AML-193 (cell line): ENCODE measurements at places on chromosomes 5 and 9.
A peak's percentile ranks its signal among the peaks of the same experiment; 100 is the strongest.

- DNase-seq, result no peak
Observed at GRCh38 chr9:137168904-137169856, 671 bp downstream of the LRRC26 start.

DNA sequence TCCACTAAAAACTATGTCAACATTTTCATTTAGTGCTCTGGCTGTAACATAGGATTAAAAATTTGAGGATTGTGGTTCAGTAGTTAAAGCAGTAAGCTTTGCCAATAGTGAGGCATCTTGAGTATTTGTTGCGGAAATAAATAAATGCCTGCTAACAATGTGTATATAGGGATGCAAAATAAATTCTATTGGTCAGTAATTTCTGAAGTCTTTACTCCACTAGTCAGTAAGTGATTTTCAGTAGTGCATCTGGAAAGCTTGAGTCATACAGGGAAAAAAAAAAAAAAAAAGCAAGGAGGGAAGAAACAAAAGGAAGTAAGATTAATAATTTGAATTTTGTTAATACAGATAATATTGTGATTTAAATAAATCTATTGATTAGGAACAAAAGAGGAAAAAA is 21.0 kb downstream of the NIPBL start:
- DNase-seq, result no peak

DNA sequence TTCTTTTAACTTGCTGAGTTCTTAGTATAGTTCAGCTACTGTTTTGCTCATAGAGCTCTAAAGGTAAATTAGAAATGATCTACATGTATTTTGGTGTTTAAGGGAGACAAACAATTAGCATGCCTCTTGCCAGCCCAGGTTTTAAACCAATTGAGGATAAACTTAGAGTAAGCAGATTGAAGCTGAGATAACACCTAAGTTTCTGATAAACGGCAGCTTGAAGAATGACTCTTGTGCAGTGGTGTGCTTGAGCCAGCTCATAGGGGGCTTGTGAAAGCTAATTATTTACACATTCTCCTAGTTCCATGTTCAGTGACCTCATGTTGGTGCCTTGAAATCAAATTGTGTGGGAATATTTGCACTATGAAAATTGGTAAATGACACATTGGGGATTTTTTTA is 193.0 kb downstream of the PRR16 start:
- no peak for DNase-seq

- no peak for DNase-seq
Observed at GRCh38 chr5:24712947-24713346, 68.2 kb upstream of the CDH10 start.

GRCh38 chr5:73722231-73722630 is 96.2 kb downstream of the ARHGEF28 start:
- DNase-seq, result no peak

DNA sequence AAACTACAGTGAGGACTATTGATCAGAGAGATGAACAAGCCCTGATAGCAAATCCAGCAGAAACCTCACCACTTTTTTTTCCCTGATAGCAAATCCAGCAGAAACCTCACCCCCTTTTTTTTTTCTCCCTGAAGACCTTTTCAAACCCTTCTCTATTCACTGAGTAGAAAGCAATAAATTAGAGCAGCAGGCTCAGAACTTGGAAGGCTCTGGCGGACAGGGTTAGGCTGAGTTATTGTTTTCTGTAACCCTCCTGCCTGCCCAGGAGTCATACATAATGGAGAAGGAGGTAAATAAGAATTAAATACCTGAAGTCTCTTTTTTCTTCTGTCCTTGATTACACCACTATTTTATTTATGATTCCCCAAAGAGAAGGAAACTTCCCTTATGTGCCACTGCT is 136.3 kb upstream of the SNX2 start:
- no peak for DNase-seq

DNA sequence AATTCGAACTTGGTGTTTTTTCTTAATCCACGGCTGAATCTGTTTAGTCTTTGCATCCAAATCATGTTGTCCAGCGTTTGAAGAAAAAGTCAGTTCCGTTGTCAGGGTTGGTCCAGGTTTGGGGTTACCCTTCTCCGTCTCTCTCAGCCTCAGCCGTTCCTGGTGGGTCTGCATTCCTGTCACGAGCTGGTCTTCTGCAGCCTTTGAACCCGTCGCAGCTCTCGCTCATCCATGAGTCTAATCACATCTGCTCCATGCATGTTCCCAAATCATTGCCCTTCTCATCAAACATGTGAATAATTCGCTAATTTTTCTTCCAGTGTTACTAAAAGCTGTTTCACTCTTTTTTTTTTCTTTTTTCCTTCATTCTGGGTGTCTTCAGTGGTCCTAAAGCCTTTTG is 39.0 kb upstream of the EXOC3 start:
- no peak for DNase-seq

DNA sequence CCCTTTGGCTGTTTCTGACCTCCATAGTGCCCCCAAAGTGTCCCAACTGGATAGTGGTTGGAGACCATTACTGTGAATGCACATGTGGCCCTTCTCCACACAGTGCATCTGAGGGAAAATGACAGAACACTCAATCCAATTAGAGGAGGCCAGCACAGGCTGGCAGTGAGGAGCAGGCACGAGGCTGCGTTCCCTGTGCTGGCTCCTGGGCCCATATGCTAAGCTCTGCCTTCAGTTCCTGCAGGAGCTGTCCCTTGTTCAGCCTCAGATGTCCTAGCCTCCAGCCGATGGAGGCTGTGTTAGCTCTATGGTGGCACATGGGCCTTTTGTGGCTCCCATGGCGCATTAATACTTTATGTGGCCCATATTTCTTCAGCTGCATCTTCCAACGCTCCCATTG is 35.8 kb downstream of the ALG2 start:
- DNase-seq, result no peak

- DNase-seq, result no peak
Observed at GRCh38 chr5:174167080-174167910, 121.8 kb downstream of the NSG2 start.

- peak; percentile 8 for DNase-seq
Observed at GRCh38 chr5:79109527-79110492, 1.8 kb upstream of the BHMT start.

GRCh38 chr9:130354806-130355205 is 89.2 kb downstream of the HMCN2 start:
- DNase-seq, result no peak

DNA sequence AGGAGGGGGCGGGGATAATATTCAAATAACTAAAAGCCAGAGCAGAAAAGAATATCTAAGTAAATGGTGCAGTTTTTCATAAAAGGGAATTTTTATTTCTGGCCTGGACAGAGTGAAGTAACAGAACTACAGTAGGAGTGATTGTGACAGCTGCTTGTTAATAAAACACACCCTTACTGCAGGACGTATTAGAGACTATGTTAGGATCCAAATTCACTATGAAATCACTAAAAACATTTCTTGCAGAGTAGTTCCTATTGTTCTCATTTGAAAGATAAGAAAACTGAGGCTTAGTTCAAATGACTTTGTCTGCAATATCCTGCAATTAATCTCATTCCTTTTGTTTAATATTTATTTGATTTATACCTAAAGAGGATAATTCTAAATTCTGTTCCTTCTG is 39.5 kb downstream of the FAM174A start:
- DNase-seq, result no peak

DNA sequence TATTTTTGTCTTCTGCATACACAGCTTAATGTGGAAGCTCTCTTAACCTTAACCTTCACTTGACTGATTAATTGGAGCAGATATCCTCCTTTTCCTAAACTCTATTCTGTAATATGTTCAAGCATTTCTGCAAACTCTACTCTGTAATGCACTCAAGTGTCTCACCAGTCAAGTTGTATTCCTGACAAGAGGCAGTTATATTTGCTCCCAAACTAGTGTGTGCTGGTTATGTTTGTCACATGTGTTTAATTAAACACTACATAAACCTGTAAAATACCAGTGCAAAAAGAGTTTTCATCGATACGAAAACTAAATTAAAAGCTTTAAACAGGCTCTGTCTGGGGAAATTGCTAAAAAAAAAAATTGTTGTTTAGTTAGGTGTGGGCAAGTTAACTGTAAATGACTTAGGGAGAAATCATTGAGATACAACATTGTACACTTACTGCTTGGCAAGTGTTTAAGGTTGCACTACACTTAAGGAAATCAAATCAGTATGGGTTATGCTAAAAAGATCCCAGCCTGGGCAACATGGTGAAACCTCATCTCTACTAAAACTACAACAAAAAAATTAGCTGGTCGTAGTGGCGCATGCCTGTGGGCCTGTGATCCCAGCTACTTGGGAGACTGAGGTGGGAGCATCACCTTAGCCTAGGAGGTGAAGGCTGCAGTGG is 6.7 kb downstream of the FAF2 start:
- no peak for DNase-seq

- no peak for DNase-seq
Observed at GRCh38 chr9:76619197-76619596, 145.0 kb upstream of the PCA3 start.

- no peak for DNase-seq
Observed at GRCh38 chr5:72245546-72245945, 74.5 kb downstream of the MRPS27 start.

- no peak for DNase-seq
Observed at GRCh38 chr5:167122267-167122666, 1169.2 kb upstream of the WWC1 start.

DNA sequence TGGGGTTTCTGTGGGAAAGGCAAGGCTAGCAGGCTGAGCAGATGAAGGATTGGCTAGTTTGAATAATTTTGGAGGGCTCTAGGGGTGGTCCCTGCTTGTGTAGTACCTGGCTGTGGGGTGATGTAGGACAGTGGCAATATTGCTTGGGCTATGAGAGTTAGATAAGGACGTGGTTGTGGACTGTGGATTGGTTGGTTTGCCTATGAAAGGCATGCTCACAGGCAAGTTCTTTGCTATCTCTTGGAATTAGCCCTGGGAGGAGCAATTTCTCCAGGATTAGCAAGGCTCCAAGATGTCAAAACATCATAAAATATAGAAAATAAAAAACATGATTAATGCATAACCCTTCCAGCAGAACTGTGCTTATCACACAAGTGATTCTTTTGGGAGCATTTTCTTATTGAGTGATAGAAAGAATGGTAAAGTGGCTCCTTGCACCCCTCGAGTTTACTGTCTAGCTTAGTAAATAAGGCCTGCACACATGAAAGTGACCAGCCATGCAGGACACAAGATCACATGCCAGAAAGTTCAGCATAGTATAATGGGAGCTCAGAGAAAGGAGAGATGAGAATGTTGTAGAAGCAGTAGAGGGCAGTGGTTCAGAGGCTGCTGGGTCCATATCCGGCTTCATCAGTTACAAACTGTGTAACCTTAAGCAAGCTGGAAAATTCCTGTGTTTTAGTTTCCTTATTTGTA is 13.8 kb downstream of the AOPEP start:
- DNase-seq, result no peak

- DNase-seq, result no peak
Observed at GRCh38 chr5:148384380-148384737, 601 bp downstream of the FBXO38 start.
